Substantia nigra (tissue), 51 donors: ENCODE measurements at places on chromosomes 12 and 14.

DNA sequence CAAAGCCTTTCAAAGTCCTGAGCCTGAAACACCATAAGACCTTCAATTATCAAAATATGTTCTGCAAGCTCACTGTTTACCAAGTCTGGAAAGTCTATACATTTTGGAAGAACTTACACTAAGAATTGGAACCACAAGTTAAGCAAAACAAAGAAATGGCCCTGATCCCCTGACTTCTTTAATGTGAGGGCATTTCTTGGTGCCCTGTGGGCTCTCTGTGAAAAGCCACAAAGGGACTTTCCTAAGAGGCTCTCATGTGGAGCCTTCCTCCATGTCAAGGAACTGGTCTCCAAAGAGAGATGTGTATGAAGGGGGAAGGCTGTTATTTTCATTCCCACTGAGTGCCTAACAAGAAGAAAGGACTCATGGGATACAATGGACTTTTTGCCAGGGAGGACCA, 13.5 kb upstream of the MYH6 start:
- DNase-seq, result no peak

GRCh38 chr14:102629808-102630350, 37.4 kb downstream of the RCOR1 start:
- no peak for DNase-seq

- DNase-seq, result no peak
Measured at GRCh38 chr12:15538881-15539280, 216.6 kb downstream of the PTPRO start.

GRCh38 chr12:54593135-54593534, 4.7 kb upstream of the PPP1R1A start:
- DNase-seq, result no peak

- DNase-seq, result no peak
Measured at GRCh38 chr12:47798382-47798948, 21.2 kb downstream of the HDAC7 start.

GRCh38 chr12:132284827-132285741, 44.3 kb downstream of the GALNT9 start:
- no peak for DNase-seq

GRCh38 chr14:67232621-67233020, 8.6 kb upstream of the PALS1 start:
- DNase-seq, result no peak

GRCh38 chr14:93027810-93028723, 87.7 kb downstream of the ITPK1 start:
- DNase-seq, result no peak
